ENCODE measurements at places on chromosomes 1 and 21.

GRCh38 chr1:15246960-15247614 lies at the start of gene FHAD1:
FHAD1 (plus strand) TSS chr1:15247223; CDS start chr1:15251785, 4,562 bp downstream.
- no peak for DNase-seq

GRCh38 chr1:181021811-181022434 lies 747 bp downstream of the STX6 start:
- DNase-seq = peak; percentile 44

- DNase-seq = no peak
Measured at GRCh38 chr21:35333831-35334618, 284.9 kb upstream of the RUNX1 start.

DNA sequence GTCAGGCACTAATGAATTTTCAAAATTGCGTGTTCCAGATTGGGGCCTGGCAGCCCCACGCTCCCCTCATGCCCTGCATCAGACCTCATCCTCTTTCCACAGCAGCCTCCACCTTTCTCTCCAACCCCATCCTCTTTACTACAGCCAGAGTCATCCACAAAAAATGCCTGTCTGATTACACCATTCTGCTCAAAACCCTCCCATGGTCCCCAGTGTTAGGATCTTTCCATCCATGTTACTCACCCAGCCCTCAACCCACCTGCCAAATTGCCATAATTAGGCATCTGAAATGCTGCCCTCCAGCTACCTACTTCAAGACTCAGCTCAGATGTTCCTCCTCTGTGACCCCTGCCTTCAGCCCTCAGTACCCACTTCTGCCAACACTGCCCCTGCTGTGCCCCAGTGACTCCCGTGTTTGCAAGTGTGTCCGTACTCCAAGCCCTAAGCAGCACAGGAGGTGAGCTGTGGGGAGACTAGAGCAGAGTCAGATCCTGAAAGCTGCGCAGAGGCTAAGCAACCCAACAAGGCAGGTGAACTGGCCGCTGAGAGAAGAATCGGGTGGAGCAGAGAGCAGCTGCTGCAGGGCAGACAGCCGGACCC lies 715 bp upstream of the ARTN start:
- no peak for DNase-seq

GRCh38 chr1:212665241-212666115 lies 34.2 kb downstream of the BATF3 start:
- peak; percentile 67 for DNase-seq

- no peak for DNase-seq
Measured at GRCh38 chr1:67019600-67020136, 34.3 kb downstream of the SLC35D1 start.

GRCh38 chr1:16293538-16293937 lies 56.6 kb upstream of the CPLANE2 start:
- no peak for DNase-seq

GRCh38 chr1:203673550-203674411 lies 47.1 kb downstream of the ATP2B4 start:
- DNase-seq = peak; percentile 13

GRCh38 chr1:189605226-189605625 lies 872.4 kb downstream of the BRINP3 start:
- DNase-seq = no peak

DNA sequence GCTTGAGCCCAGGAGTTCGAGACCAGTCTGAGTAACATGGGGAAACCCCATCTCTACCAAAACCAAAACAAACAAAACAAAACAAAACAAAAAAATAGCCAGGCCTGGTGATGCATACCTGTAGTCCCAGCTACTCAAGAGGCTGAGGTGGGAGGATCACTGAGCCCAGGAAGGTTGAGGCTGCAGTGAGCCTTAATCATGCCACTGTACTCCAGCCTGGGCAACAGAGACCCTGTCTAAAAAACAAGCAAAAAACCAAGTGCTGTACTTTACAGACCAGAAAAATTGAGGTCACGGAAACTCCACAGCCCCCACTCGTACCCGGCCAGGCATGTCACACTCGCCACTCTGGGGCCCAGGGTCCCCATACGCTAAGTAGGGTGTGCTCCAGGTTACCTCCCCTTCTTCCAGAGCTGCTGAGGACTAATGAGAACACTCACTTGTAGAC lies 22.9 kb downstream of the ATP2B4 start:
- no peak for DNase-seq

Measured in stimulated activated CD4-positive, alpha-beta T cell treated with anti-CD3 and anti-CD28 coated beads, Interleukin-1b, Interleukin-23, amount 100 ng/mL, for 24 hours (primary cell).